Activated CD4-positive, alpha-beta T cell treated with anti-CD3 and anti-CD28 coated beads, Interleukin-2, amount 50 U/mL, for 48 hours (primary cell): ENCODE measurements at places on chromosomes 12 and 14.

- no peak for DNase-seq
These were observed 47.8 kb upstream of the OR5AU1 start for GRCh38 chr14:21203470-21204166.

GRCh38 chr12:32765906-32766305, 10.2 kb upstream of the YARS2 start:
- DNase-seq, result no peak

DNA sequence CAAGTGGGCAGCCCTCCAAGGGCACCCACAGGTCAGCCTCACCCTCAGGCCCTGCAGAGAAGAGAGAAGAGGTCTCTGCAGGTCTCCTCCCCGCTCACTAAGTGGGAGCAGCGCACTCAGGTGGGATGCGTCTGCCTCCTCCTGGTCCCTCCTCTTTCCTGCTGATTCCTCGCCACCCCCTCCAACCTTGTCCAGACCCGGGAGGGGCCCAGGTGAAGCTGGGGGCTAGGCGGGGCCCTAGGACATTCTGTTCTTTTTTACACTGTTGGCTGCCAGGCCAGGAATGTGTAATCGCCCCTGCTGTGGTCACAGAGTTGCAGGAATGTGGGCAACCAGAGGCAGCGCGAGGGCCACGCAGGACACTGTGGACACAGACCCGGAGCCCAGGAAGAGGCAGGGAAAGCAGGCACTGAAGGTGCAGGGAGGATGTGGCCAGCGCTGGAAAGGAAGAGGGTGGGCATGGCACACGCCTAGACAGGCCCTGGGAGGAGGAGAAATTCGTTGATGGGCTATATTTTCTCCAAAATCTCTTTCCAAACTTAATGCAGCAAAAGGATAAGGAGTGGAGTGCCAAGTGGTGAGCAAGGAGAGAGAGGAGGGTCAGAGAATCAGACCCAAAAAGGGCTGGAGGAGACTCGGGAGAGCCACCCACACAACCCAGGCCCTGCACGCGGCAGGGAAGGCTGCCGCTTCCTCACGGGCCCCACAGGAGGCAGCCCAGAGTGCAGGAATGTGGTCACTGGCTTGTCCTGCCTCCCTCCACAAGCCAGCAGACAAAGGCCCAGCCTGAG, 911 bp upstream of the SCNN1A start:
- peak; percentile 25 for DNase-seq

DNA sequence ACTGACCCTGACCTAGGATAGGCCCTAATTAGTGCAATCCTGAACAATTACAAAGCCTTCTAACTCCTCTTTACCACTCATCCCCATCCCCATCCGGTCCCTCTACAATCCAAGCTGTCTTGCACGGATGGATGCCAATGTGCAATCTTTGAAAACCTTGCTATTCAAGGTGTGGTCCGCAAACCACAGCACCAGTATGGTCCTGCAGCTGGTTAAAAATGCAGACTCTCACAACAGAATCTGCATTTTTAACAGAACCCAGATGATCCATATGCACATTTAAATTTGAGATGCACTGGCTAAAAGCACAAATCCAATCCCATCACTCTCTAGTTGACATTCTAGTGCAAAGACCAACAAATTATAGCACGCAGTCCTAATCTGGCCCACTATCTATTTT, 230.6 kb upstream of the KRR1 start:
- no peak for DNase-seq

GRCh38 chr12:1126091-1126490, 135.1 kb downstream of the ERC1 start:
- DNase-seq, result no peak

DNA sequence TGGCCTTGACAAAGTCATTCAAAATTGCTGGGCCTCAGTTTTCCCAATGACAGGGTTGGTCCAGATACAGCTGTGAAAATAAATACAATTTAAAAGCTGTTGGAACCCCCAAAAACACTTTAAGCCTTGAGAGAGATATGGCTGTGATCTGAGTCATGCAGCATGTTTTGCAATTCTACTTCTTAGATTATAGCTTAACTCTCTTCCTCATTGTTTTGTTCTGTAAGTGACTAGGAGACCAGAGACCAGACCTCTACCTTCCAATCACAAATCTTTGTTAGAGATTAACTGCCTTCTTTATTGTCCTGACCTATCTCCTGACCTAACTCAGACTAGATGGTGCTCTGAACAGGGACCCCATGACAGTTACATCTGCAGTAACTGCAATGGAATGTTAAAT, 198.1 kb downstream of the STXBP6 start:
- DNase-seq, result no peak

DNA sequence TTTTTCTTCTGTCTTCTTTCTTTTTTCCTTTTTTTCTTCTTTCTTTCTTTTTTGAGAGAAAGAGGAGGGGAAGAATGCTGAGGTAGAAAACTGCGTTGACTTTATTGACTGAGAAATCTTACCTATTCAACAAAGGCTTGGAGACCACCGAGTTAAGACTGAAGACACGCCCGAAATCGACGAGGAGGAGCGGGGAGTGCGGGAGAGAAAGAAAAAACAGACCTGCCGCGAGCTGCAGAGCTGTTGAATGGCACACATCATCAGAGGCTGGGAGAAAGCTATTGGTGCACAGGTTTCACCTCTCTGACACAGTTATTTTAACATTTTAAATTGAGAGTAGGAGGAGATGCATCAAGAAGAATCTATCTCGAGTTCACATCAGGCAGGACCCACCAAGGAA, 5.1 kb downstream of the ASCL1 start:
- no peak for DNase-seq

GRCh38 chr12:124756760-124757159, 106.9 kb downstream of the SCARB1 start:
- DNase-seq, result no peak

GRCh38 chr12:49832836-49833421, 4.7 kb upstream of the NCKAP5L start:
- no peak for DNase-seq

DNA sequence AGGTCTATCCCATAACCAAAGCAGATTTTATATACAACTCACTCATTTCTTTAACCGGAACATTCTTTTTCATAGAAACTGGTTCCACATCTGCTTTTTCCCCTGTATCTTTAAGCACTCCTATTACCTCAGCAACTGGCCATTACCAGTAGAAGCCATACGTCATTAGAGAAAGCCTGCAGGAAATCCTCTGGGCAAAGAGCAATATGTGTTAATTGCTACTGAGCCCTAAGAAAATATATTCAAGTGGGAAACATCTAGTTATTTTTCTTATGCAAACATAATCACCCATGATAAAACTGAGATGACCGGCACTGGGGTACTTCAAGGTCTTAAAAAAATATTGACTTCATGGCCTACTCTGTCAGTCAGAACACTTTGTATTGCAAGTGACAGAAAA, 28.2 kb upstream of the CPSF6 start:
- no peak for DNase-seq

DNA sequence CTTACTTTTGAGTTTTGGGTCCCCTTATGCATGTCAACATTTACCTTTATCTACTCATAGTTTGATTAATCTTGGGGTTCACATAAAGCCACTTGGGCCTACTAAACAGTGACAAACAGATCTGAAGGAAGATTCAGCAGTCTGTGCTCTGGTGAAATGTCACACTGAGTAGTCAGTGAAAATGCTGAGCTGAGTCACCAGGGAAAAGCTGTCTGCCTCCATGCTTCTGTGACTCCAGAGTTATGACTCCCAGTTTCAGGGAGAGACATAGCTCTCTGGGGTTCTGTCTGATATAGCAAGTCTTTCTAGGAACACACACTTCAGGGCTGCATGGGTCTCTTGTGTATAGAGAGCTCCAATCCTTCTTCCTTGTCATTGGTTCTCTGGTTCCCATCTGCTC, 406.3 kb upstream of the FAR2 start:
- no peak for DNase-seq

GRCh38 chr14:99752486-99753121, 40.6 kb upstream of the EML1 start:
- DNase-seq, result no peak

GRCh38 chr14:105292826-105293711, 7.7 kb downstream of the BRF1 start:
- DNase-seq, result peak; percentile 53

- DNase-seq, result no peak
These were observed 15.6 kb downstream of the CIPC start for GRCh38 chr14:77113644-77114043.

DNA sequence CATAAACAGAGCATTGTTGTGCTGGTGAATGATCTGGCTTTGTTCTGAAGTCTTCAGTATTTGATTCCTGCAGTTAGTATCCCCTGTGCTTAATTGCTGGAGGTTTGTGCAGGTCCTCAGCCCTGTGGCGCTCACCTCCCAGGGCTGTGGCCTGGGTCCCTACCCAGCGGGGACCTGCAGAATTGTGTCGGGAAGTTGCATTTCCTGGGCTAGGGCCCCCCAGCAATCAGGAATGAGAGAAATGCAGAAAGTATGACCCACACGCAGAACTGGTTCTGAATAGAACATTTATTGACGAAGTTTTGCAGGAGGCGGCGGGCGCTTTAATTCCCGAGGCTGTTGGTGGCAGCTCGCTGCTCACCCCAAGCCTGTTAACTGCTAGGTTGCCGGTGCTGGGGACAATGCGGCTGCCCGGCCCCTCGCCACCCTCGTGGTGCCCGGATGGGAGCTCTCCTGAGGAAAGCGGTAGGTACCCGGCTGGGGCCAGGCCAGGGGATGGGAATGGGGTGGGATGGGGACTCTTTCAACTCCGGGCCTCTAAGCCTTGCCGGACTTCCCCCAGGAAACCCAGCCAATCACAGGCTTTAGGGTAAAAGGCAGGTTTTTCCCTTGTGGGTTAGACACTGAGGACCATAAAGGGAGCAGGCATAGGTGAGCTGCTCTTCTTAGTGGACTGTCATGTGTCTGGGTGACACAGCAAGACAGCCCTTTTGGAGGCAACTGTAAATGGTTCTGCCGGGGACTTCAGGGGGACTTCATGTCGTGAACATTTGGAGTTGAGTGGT, 11.6 kb downstream of the PLEKHG3 start:
- no peak for DNase-seq

DNA sequence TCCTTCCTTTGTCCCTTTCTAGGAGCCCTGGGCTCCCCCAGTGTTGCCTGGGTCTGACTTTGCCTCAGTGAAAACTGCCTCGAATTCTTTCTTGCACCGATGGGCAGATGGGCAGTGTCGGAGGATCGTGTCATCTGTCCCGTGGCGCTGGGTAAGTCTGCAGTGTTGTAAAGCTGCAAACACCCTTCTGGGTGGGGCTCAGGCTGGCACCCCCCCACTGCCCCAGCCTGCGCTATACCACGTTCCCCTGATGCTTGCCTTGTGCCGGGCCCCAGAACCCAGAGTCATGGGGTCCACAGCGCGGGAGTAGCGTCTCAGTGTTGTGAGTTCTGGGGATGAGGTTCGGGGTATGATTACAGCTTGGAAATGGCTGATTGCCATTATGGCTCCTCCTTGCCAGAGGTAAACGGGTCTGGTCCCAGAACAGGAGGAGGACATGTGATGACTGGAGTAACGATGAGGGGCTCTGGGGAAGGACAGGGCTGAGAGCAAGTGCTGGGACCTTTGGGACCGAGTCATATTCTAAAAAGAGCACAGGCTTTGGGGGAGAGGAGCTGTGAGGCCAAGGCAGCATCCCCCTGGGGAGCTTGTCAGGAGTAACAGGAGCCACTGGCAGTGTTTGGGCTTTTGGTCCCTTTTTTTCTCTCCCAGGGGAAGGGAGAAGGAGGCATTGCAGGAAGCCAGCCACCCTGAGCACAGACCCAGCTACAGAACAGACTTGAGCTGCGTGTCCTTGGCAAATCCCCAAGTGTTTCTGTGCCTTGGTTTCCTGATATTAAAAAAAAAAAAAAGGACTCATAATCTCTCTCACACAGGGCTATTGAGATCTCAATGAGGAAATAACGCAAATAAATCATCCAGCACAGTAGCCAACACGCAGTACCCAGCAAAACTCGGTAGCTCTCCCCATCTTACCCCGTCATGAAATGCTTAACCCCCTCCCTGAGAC, 4.3 kb downstream of the RTL1 start:
- no peak for DNase-seq

GRCh38 chr12:42237853-42238239, 202 bp downstream of the YAF2 start:
- no peak for DNase-seq

DNA sequence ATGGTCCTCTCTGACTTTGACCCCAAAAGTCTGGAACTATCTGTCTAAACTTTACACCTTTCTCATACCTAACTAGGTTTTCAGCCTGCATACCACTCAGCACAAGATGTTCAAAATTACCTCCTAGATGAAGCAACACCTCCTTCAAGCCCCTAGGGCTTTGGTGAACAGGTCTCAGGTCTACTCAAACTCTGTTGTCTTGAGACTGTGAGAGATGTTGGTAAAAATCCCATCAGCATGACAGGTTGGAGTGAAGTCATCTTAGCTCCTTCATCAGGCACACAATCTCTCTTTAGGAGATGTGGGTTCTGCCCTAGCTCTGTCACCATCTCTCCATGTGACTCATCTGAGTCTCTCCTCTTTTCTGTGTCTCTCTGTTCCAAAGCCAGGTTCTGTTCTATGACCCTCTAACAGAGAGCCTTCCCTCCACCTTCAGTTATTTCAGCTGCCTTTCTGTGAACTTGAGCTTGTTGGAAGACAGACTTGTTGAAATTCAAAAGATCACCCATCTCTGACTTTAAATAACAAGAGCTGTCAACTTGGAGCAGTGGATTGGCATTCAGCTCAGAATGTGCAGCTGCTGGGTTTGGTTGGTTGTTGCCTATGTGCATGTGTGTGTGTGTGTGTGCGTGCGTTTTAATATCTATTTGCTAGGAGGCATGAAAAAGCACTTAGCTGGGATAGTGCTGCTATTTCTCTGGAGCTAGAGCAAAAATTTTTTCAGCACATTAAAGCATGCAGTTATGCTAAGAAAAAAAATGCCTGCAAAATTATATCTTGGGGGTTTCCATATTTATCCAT, 130.7 kb downstream of the CRACR2A start:
- no peak for DNase-seq

DNA sequence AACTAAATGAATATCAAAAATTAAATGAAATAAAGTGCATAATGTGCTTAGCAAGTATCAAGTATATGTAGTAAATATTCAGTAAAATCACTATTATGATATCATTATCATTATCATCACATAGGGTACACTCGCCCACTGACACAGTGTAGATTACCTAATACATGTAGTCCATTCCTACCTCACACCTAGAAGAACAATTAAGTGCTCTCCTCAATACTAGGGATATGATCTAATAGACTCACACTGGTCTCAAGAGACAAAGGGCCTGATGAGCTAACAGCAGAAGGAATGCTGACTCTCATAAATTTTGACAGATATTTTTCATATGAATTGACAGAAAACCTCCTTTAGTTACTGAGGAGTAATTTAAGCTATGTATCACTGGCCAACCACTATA, 29.1 kb downstream of the FSCB start:
- no peak for DNase-seq

DNA sequence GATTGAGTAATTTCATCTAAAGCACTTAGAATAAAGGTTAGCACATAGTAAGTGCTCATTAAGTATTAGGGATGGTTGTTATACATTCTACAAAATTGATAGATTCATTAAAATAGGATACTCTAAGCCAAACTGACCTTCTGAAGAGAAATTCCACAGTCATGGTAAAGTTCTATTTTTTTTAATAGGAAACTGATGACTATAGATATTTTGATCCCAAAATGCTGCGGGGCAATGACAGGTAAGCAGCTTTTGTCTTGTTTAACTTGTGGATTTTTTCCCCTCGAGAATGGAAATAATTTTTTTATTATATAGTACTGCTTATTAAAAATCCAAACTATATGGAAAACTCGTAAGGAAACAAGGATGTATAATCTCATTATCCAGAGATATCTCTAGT, 97.0 kb downstream of the SCFD1 start:
- no peak for DNase-seq

GRCh38 chr12:115947696-115948062, 329.8 kb downstream of the MED13L start:
- DNase-seq, result no peak
